ENCODE measurements at places on chromosomes 13 and 19.

DNA sequence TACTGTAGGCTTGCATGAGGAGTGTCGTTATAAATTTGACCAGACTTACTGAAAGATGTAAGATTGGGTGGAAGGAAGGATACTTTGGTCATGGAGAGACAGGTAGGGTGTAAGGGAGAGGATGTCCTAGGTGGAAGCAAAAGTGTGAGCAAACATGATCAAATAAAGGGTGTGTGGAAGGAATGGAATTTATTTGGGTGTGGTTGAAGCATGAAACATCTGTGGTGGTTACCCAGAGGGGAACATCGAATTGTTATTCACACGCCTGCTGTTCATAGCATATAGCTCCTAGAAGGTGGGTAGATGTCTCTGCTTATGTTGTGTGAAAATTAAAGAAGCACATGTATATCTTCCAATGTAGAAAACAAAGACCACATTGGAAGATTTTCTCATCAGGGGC, 157.7 kb downstream of the ATP8A2 start:
- no peak for DNase-seq

DNA sequence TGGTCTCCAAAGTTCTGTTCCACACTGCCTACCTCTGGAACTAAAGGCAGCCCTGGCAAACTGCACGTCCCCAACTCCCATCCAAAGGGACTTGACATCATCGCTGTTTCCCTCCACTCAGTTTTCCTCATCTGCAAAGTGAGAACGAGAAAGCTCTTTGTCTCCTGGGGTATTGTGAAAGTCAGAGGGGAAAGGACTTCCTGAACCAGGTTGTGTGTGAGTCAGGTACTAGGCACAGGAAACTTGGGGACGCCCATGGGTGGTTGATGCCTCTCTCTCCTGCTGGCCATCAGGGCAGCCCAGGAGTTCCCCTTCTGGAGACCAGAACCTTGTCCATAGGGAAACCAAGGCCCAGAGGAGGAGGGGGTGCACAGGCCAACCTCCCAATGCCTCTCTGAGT, 4.7 kb downstream of the CRLF1 start:
- DNase-seq: no peak

DNA sequence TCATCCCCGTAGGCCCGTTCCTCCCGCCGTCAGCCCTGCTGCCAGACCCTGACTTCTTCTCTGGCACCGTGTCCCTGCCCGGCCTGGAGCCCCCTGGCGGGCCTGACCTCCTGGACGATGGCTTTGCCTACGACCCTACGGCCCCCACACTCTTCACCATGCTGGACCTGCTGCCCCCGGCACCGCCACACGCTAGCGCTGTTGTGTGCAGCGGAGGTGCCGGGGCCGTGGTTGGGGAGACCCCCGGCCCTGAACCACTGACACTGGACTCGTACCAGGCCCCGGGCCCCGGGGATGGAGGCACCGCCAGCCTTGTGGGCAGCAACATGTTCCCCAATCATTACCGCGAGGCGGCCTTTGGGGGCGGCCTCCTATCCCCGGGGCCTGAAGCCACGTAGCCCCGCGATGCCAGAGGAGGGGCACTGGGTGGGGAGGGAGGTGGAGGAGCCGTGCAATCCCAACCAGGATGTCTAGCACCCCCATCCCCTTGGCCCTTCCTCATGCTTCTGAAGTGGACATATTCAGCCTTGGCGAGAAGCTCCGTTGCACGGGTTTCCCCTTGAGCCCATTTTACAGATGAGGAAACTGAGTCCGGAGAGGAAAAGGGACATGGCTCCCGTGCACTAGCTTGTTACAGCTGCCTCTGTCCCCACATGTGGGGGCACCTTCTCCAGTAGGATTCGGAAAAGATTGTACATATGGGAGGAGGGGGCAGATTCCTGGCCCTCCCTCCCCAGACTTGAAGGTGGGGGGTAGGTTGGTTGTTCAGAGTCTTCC, 1.3 kb upstream of the CLASRP start:
- no peak for DNase-seq

- DNase-seq: no peak
Observed at GRCh38 chr13:91319996-91320395, 27.5 kb upstream of the MIR17HG start.

DNA sequence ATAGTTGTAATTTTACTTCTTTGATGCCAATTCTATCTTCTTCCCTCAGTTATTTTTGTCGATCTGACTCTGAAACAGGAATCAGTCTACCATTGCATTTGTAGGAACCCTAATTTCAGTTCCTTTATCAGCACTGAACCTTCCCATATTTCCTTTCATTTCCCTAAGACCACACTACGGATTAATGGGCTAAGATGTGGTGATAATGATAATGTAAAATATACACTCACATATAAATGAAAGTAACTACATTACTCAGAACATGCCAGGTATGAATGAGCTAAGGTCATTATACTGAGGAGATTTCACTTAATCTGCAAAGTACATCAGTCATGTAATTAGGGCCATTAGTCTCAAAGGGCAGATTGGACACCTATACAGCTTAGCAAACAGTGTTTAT, 60.2 kb upstream of the RFC3 start:
- no peak for DNase-seq

GRCh38 chr19:35029737-35030256, 473 bp upstream of the SCN1B start:
- no peak for DNase-seq

- DNase-seq: no peak
Observed at GRCh38 chr13:55361141-55361540, 1779.6 kb upstream of the PRR20A start.

- DNase-seq: no peak
Observed at GRCh38 chr13:73058064-73058313, 816 bp upstream of the KLF5 start.

DNA sequence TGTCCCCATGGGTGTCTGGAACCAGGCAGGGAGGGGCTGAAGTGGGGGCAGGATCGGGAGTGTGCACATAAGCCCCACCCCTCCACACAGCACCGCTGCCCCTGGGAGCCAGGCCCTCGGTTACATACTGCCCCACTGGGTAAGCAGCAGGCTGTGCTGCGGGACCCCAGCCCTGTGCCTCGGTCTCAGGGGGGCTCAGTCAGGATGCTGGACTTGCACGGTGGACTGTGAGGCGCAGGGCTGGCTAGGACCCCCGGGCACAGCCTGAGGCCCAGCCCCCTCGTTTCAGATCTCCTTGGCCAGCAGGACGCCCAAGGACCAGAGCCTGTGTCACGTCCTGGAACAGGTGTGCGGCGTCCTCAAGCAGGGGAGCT, 16.3 kb downstream of the MPND start:
- DNase-seq: no peak
